DMS79 (cell line): ENCODE measurements at places on chromosomes 5 and 9.

DNA sequence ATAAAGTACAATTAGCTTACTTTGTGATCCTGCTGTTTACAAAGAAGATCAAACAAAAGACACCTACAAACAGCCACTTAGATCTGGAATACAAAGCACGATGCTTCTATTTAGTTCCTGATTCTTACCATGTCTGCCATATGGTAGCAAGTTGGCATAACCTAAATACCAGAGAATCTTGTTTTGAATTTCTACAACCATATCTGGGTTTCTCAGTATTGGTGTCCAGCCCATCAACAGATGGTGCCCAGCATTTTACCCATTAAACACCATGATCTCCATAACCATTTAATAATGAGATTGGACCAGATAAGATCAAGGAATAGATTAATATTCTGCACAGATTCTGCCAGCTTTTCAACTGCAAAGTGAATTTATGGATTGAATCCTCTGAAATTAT, 29.8 kb downstream of the SLC24A2 start:
- DNase-seq = no peak

DNA sequence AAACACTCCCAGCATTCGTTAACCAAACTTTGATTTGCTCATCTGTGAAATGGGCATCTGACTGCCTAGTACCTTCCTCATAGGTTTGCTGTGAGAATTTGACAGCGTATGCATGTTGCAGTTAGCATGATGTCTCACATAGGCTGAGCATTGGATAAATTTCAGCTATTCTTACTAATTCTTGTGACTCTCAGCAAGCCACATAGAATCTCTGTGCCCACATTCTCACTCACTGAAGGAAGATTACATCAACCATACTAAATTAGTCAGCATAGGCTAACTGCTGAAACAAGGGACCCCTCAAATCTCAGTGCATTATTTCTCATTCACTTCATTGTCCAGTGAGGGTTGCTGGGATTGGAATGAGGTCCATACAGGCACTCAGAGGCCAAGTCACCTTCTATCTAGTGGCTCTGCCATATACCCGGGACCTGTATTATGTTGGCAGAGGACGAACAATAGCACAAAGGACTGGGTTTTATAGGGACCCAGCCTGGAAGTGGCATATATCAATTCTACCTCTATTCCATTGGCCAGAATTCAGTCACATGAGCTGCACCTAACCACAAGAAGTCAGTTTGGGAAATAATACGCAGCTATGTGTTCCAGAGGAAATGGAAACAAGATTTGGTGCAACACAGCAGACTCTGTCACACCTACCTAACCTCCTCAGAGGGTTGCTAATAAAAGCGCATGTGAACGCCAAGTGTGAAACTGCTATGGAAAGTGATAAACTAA, 4.2 kb upstream of the PTGER4 start:
- DNase-seq = no peak

GRCh38 chr9:79583952-79584654, 12.3 kb downstream of the TLE4 start:
- DNase-seq = no peak

- DNase-seq = no peak
These were observed 85.4 kb upstream of the NR4A3 start for GRCh38 chr9:99736291-99736690.

DNA sequence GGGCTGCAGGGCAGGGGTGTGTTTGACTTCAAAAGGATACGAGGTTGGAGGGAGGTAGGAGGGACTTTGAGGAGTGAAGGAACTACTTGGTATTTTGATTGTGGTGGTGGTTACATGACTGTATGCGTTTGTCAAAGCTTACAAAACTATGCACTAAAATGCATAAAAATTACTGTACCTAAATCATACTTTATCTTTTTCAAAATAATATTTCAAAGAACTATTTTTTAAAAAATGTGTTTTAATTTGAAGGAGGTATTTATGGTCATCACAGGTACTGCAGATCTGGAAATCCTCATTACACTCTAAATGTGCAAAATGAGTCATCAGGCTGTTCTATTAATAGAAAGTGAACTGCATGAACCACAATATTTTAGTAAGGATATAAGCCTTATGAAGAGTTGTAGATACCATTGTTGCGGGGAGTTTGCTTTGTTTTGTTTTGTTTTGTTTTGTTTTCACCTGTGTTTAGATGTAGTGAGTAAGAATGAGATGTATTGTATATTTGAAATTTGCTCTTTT, 116.9 kb downstream of the ARRDC3 start:
- DNase-seq = no peak

GRCh38 chr9:6090277-6091210, 75.1 kb upstream of the RANBP6 start:
- DNase-seq = no peak

- no peak for DNase-seq
These were observed 88.6 kb downstream of the COL5A1 start for GRCh38 chr9:134730011-134730760.

GRCh38 chr5:148909766-148910165, 83.4 kb downstream of the ADRB2 start:
- no peak for DNase-seq

- no peak for DNase-seq
These were observed 11.8 kb upstream of the JAK2 start for GRCh38 chr9:4973246-4973645.

- no peak for DNase-seq
These were observed 105.0 kb downstream of the CDC42SE2 start for GRCh38 chr5:131368866-131369265.
